ENCODE measurements at places on chromosomes 11 and 22.

DNA sequence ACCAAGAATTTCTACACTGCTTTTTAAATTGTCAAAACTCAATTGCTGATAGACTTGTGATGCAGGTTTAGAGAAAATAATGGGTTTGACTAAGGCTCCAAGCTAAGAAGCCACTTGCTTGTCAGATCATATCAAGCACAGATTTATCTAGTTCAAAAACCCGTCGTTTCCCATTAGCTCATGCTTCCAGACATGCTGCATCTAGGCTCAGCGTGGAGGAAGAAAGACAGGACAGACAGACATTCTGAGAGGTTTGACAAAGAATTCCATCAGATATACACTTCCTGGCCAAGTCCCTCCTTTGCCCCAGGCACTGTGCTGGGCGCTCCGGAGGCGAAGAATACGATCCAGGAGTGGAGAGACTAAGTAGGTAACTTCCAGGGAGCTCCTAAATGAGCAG, 76.8 kb downstream of the KCNC1 start:
- DNase-seq: no peak

- DNase-seq: no peak
Measured at GRCh38 chr22:41899110-41899509, 15.8 kb downstream of the SHISA8 start.

GRCh38 chr11:93869830-93870229, 19.4 kb upstream of the VSTM5 start:
- no peak for DNase-seq

DNA sequence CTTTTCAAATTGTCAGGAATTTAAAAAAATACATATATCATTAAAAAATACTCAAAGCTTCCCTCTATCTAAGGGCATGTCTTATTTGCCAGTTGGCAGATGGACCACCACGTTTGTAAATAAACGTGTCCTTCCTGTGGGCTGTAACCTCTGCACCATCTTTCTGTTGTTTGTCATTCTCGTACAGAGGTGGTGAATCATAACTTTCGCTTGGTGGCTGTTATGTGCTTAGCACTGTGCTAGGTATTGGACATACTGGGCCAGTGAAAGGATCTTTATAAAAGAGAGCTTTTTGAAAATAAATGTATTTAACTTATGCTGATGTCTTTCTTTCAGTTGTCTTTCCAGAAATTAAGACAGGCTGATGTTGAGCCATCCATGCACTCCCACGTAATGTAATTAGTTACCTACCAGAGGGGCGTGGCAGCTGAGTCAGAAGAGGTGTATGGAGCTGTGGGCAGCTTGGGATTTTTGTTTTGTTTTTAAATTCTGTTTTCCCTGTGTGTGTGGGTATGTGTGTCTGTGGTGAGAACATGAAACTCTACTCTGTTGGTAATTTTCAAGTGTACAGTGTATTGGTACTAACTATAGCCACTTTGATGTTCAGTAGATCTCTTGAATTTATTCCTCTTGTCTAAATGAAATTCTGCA, 62.7 kb downstream of the TECTA start:
- no peak for DNase-seq

GRCh38 chr22:35726398-35726797, 8.7 kb downstream of the APOL5 start:
- no peak for DNase-seq

GRCh38 chr11:91312541-91312940, 912.1 kb upstream of the FAT3 start:
- no peak for DNase-seq

DNA sequence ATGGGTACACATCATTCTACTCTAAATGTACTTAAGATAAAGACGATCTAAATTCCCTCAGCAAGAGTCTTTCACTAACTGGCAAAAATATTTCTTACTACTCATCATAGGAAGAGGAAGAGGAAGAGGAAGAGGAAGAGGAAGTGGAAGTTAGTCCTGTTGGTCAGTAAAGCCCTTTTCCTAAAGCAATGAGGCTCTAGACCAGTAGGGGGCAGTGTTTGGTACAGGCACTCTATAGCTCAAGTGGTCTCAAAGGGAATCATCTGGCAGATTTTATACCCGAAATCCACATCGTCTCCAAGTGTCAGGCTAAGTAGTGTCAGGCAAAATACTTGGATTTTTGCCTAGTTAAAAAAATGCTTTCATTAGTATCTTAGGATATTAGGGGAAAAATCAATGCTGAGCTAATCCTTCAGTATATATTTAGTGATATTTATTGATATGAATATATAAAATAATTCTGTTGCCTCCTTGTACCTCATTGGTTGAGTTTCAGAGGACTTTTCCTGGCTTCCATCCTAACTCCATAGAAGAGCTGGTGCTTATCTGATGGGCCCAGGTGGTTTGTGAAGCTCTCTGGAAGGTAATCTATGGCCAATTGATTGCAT, 7.7 kb downstream of the BLID start:
- peak; percentile 4 for DNase-seq

DNA sequence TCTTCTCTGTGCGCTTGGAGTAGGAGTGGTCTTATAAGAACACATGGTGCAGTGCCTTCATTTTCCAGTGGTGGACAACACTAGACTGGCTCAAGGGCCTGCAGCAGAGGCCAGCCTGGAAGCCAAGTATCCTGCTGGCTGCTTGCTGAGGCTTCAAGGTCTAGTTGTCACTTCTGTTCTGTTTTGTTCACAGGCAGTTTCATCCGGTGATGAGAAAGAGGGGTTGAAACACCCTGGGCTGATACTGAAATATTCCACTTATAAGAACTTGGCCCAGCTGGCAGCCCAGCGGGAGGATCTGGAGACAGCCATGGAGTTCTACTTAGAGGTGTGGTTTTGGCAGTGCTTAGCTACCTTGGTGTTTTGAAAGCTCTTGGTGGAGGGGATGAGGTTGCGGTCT, 29.8 kb downstream of the CABIN1 start:
- no peak for DNase-seq

DNA sequence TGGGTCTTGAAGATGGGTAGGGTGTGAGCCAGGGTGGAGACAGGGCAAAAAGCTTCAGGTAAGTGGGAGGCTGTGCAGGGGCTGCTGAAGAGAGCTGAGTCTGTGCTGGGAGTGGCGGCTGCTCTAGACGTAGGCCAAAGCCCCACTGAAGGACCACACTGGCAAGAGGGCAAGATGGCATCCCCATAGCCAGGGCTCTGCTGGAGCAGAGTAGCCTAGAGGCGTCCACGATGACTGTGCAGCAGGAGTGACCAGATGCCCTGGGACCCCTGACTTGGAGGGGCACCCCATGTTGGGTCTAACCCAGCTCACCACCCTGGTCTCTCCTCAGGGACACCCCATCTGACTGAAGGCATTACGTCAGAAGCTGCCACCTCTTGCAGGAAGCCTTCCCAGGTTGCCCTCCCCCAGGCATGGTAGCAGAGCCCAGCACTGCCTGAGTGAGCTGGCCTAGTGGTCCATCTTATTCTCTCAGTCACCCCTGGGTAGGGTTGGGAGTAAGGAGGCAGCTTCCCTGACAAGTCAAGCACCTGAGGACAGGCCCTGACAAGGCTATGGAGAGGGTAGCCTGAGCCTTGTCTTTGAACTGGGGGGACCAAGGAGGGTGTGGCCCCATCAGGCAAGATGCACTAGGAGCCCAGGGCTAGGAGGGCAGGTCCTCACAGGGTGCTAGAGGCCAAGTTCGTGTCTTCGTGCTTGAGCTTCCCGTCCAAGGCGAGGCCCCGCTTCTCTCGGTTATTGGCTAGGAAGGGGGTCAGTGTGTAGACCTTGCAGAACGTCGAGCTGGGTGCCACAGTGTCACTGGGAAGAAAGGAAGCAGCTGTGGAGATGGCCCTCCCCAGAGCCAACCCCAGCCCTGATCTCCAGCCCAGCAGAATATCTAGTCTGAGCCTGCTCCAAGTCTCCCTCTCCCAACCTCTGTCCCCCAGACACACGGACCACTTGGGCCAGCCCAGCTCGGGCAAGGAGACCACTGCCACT, 33.1 kb downstream of the TPBGL start:
- no peak for DNase-seq

DNA sequence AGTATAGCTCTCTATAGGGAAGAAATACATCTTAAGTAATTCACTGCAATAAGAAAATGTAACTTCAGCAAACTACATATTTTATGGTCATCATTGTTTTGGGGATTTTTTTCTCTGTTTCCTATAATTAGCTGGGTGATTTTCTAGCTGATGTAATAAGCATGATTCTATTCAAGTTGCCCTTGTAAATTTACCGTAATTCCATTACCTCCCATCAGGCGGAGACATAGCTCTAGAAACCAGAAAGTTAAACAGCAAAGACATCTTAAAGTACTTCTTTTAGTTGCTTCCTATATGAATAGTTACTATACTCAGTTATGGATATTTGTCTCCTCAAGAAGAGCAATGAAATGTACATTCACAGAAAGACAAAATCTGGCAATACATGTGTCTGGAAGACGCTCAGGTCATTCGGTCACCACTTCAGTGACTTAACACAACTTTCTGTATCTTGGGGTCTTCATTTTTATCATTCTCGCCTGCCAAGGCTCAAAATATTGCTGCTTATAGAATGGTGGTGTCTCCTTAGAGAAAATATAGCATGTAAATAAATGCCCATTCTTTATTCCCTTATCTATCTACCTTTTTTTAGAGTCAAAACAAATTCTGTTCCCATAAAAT, 239.9 kb upstream of the ZC3H12C start:
- no peak for DNase-seq

GRCh38 chr22:46660604-46661201, 40.5 kb downstream of the GRAMD4 start:
- no peak for DNase-seq

GRCh38 chr11:40185793-40186192, 1273.7 kb downstream of the LRRC4C start:
- DNase-seq: no peak

DNA sequence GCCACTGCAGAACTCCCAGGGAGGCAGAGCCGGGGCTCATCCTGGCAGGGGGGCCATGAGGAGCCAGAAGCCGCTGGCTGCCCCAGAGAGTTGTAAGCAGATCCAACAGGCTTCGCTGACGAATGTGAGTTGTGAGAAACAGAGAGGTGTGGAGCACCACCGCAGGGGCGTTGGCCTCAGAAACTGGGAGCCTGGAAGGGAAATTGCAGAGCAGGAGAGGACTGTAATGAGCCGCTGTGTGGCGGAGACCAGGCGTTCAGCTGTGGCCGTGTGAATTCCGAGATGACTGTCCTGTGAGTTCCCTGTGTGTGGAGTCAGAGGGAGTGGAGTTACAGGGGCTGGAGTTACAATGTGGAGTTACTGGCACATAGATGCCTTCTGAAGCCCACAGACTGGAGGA, 27.7 kb upstream of the ETS1 start:
- no peak for DNase-seq

DNA sequence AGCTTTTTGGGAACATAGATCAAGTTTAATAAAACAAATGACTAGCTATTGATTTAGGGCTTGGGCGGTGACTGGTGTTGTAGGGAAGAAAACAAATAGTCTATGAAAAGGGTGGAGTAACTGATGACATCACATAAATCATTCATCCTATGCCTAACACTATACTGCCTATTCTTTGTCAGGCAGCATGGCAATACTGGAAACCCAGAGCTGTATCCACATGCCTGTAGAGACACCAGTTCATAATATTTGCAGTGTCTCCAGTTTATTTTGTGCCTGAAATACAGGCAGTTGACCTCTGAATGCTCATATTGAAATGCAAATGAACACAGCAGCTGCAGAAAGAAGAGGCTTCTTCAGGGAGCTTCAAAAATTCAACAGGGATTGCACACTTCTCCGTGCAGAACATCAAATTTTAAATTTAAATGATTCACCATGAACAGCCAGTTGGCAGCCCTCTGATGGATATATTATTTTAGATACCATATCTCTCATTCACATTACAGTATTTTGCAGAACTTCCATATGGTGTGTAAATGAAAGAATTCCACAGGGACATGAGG, 283.1 kb upstream of the CTSC start:
- no peak for DNase-seq

GRCh38 chr22:22957090-22957489, 69.5 kb downstream of the IGLL5 start:
- DNase-seq: no peak

GRCh38 chr11:131290185-131290584, 80.2 kb upstream of the NTM start:
- no peak for DNase-seq

GRCh38 chr22:42990131-42990838, 24.7 kb downstream of the PACSIN2 start:
- no peak for DNase-seq

DNA sequence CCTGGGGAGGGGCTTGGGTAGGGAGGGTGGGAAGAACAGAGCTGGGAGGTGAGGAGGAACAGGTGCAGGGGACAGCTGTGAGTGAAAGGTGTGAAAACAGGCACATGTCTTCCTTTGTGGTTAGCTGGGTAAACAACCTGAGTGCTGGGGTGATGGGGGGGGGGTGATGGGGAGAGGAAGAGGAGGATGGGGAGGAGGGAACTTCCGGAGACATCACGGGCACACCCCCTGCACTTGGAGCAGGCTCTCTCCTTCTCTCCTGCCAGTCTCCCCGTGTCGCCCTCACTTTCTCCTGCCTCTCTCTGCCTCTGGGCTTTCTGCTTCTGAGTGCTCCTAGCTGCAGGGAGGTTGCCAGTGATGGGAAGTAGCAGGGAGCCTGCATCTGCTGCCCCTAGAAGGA, 8.8 kb downstream of the CXCR5 start:
- no peak for DNase-seq

DNA sequence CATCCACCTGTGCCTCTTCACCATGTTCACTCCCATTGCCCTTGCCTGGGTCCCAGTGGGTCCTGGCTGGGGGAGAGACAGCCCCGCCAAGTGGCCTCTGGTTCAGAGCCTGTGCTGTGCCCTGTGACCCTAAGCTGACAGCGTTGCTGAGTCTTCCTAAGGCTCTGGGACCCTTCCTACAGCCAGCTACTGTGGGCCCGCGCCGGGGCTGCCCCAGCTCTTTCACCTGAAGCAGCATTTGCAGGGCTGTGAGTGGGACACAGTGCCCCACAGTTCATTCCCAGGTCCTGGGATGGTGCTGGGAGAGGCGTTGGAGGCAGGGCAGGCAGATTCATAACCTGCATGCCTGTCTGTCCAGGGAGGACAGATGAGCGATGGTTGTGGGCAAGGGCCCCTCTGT, 10.7 kb downstream of the TPCN2 start:
- no peak for DNase-seq

GRCh38 chr11:59891781-59892181, 13.2 kb downstream of the OOSP3 start:
- no peak for DNase-seq

DNA sequence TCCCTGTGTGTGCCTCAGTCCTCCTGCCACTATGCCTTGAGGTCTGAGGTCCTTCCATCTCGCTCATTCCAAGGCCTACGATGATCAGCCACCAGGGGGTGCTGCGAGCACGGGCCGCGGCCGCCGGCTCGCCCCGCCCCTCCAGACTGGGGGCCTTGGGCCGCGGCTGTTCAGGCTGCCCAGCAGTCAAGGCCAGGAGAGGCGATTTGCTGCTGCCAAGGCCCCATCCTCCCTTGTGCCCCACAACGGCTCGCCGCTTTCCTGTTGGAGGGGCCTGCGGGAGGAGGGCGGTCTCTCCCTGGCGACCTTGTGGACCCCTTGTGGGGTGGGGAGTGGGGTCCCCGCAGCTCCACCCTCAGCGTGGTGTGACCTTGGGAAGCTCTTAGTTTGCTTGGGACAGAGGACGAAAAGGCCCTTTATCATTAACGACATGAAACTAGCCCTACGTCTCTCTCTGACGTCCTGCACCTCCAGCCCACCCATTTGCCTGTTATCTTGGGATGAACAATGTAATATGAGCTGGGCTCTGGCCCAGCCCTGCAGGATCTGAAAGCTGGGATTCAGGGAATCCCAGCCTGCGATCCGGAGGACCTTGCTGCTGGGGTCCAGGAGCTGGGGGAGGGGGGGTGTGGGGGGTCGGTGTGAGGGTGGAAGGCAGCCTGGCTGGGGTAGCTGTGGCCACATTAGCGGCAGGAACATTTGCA, 5.3 kb upstream of the GALR3 start:
- peak; percentile 92 for DNase-seq

- DNase-seq: no peak
Measured at GRCh38 chr22:36104988-36105387, 55.6 kb downstream of the APOL3 start.

Data from stimulated activated CD4-positive, alpha-beta T cell treated with anti-CD3 and anti-CD28 coated beads, Interleukin-2, amount 100 ng/mL, for 24 hours (primary cell).